ENCODE measurements at places on chromosomes 2 and 18.

- DNase-seq, result no peak
Measured at GRCh38 chr2:191845876-191846514, 893 bp downstream of the CAVIN2 start.

DNA sequence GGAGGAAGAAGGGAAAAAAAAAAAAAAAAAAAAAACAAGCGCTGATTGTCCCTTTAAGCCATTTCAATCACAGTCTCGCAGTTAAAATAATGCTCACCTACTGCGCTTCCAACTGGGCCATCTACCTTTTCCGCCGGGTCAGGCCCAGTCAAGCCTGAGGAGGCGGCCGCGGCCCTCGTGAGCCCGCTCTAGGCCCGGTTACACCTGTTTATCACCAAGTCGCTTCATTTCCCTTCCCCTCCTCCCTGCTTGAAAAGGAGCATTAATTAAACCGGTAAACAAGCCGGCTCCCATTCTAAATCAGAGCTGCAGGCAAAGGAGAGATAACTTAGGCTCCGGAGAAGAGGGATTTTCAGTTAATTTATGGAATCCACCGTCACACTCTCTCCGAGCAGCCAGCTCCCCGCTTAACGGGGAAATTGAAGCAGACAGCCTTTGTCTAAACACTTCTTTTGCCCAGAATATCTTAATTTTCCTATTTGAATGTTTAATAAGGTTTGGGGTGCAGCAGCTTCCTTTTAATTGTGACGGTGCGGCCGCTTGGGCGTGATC, 140.1 kb upstream of the SIX3 start:
- peak; percentile 82 for DNase-seq

GRCh38 chr18:63848159-63848558, 39.3 kb upstream of the SERPINB2 start:
- peak; percentile 71 for DNase-seq

DNA sequence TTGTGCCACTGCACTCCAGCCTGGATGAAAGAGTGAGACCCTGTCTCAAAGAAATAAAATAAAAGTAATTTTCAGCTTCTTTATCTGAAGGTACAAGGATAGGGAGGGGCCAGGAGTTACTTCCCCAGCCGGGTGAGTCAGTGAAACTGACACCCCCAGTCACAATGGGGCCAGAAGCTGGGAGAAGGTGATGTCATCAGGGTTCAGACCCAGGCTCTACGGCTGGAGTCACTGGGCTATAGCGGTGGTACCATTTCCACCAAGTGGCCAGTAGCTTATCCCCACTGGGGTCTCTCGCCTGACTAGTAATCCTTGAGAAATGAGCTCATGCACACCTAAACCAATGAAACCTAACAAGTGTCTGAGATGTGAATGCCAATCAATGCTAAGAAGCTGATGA, 107.9 kb downstream of the ALPK2 start:
- DNase-seq, result peak; percentile 35

- DNase-seq, result no peak
Measured at GRCh38 chr18:65287652-65288051, 463.2 kb upstream of the CDH7 start.

GRCh38 chr2:160417745-160418397, 75.7 kb downstream of the RBMS1 start:
- no peak for DNase-seq

- DNase-seq, result peak; percentile 45
Measured at GRCh38 chr2:240060977-240061591, 7.8 kb upstream of the OR6B3 start.

DNA sequence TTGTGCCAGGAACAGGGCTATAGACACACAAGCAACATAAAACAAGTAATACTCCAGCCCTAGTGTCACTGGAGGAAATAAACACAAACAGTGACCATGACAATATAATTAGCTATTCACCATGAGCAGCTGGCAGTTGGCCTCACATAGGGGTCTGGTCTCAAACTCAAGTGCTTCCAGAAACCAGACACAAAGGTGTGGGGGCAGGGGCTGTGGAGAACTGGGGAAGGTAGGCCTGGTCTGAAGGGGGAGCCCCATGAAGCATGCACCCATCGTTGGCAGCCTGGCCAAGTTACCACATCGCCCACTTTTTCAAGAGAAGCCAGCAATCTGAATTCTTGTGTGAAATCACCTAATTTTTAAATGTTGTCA, 49.5 kb upstream of the SP3 start:
- DNase-seq, result peak; percentile 77

- no peak for DNase-seq
Measured at GRCh38 chr2:106534471-106534870, 47.3 kb downstream of the CD8B2 start.

DNA sequence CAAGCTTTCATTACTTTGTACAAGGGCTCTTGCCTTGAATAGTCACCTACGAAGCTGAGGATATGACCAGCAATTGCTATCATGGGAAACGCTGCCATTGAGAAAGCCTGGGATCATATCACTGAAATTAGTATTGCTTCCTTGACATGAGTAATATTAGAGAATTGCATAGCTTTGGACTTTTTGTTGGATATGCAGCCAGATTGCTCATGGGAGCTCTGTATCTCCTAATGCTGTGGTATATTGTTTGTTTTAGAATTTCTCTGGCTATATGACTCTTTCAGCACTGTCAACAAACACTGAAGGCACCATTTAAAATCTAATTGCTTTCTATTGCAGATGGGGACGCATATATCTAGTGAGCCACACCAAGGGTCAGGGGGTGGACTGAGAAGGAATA, 80.0 kb upstream of the WDSUB1 start:
- DNase-seq, result no peak
